ENCODE measurements at places on chromosomes 16 and 17.

GRCh38 chr16:76531236-76531635 lies 254.0 kb downstream of the CNTNAP4 start:
- no peak for DNase-seq

- DNase-seq = no peak
Measured at GRCh38 chr16:66359012-66359411, 7.5 kb upstream of the CDH5 start.

- DNase-seq = no peak
Measured at GRCh38 chr17:37221865-37222264, 153.9 kb upstream of the C17orf78 start.

- no peak for DNase-seq
Measured at GRCh38 chr16:17116595-17117322, 354.0 kb downstream of the XYLT1 start.

DNA sequence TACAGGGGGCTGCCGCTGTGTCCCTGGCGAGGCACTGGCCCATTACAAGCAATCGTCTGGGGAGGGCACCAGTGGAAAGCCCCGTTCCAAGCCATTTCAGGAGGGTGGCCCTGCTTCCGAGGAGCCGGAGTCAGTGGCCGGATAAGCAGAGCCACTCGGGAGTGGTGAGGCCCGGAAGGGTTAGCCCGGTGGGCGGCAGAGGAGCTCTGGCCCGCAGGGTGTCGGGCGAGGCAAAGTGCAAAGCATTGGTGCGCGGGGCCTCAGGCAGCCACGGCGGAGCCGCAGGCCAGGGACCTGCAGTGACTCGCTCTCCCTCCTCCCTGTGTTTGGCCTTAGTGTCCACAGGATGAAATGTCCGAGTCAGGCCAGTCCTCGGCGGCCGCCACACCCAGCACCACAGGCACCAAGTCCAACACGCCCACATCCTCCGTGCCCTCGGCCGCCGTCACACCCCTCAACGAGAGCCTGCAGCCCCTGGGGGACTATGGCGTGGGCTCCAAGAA lies 24.6 kb downstream of the NME3 start:
- no peak for DNase-seq

- DNase-seq = no peak
Measured at GRCh38 chr17:61454381-61455323, 2.4 kb downstream of the TBX4 start.

DNA sequence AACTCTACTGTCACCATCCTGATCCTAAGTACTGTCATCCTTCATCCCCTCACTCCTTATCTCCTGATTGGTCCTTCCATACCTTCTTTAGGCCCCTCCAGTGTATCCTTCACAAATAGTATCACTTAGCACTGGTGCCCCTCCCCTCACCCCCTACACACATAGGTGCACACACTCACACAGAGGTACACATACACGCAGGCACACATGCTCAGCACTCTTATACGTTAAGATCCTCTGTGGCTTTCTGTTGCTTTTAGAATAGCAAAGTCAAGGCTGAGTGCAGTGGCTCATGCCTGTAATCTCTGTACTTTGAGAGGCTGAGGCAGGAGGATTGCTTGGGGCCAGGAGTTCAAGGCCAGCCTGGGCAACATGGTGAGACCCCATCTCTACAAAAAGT lies 32.1 kb downstream of the CDRT15 start:
- no peak for DNase-seq

DNA sequence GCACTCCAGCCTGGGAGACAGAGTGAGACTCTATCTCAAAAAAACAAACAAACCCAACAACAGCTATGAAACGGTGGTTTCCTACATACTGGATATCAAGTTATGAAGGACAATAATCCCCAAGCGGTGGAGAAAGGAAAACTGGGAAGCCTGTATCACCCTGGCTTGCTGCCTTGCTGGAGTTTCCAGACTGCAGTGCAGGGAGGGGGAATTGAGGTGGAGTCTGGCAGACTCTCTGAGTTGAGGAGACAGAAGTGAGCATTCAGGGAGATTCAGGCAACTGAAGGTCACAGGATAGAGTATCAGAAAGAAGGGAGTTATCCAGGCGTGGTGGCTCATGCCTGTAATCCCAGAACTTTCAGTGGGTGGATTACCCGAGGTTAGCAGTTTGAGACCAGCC lies 11.9 kb downstream of the QRICH2 start:
- DNase-seq = no peak

- DNase-seq = peak; percentile 92
Measured at GRCh38 chr17:35373534-35373983, at the start of gene SLFN11. Gene SLFN11 (minus strand): TSS chr17:35373621. CDS start chr17:35363807, 9,814 bp downstream.

DNA sequence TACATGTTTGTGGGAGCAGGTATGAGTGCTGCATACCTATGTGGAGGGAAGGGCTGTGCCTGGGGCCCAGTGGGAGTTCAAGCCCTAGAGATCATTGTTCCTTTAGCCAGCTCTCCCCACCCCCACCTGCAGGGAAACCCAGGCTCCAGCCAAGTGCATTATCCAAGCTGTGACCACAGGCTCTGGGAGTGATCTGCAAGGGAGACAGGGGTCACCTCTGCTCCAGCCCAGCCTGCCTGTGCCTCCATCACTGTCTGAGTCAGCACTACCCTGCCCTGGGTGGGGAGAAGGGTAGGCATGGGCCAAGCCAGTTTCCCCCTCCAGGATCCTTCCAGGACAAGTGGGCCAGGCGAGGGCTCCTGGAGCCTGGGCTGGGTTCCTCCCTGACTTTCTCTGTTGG lies 32.1 kb upstream of the SBK1 start:
- no peak for DNase-seq

DNA sequence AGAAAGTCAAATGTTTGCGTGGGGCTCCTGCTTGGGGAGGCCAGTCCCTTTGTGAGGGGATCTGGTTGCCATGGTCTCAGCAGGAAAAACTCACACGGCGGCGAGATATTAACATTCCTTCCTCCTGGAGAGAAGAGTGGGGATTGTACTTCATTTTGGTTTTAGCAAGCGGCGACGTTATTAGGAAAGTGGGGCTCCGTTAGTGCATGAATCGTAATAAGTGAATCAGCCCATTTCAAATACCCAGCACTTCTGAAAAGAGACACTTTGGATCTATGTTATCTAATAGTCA lies 41.6 kb upstream of the METRNL start:
- no peak for DNase-seq

DNA sequence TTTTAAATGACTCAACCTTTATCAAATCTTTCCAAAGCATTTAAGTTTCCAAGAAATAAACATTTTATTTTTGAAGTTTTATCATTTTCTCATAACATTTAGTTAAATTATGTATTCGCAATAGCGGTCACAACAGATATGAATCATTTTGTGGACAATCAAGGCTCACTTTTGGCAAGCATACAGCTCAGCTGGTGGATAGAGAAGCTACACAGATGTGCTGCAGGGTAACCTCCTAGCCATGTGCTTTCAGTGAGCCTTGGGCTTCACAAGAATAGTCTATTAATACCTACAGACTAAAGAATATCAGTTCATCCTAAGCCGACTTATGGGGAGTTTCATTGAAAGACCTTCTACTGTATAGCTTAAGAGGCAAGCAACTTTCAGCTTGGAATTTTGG lies 144.8 kb downstream of the MRTFB start:
- DNase-seq = no peak

GRCh38 chr16:4450931-4451519 lies 23.4 kb downstream of the NMRAL1 start:
- DNase-seq = no peak

- peak; percentile 5 for DNase-seq
Measured at GRCh38 chr16:7025616-7026190, 306.9 kb upstream of the RBFOX1 start.

- no peak for DNase-seq
Measured at GRCh38 chr17:73155410-73156165, 9.2 kb upstream of the SSTR2 start.

- DNase-seq = no peak
Measured at GRCh38 chr17:64242633-64243032, 20.4 kb downstream of the TEX2 start.

DNA sequence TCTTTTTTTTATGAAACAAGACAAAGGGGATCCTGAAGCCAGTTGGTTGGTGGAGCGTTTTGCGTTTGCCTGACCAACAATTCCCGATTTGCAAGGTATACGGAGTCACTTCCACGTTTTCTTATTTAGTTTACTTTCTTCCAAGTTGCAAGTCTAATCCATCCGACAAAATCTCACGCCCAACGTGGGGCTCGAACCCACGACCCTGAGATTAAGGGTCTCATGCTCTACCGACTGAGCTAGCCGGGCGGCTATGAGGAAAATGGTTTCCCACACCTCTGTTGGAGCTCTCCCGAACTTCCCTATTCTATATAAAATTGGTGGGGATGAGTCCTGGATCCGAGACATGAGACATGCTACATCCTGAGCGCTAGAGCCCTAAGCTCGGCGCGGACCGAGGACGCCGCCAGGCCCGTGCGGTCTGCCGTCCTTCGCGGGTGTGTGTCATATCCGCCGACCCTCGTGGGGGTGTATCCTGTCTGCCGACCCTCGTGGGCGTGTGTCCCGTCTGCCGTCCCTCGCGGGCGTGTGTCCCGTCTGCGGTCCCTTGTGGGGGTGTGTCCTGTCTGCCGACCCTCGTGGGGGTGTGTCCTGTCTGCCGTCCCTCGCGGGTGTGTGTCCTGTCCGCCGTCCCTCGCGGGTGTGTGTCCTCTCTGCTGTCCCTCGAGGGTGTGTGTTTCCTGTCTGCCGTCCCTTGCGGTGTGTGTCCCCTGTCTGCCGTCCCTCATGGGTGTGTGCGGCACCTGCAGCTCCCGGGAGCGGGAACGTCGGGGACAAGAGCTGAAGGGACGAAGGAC lies 22.6 kb downstream of the ZNF213 start:
- peak; percentile 50 for DNase-seq

DNA sequence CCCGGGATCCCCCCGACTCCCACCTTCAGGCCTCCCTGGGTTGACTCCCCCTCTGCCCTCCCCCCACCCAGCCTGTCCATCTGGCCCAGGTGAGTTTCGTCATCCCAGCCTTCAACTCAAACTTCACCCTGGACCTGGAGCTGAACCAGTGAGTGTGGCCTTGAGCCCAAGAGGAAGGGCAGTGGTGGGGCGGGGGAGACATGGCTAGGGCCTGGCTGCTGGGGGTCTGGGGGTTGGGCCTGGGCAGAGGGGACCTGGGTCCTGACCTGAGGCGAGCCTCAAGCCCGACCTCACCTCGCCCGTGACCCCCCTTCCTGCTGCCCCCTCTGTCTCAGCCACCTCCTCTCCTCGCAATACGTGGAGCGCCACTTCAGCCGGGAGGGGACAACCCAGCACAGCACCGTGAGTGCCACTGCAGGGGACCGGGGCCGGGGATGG lies 10.9 kb downstream of the ADAM11 start:
- no peak for DNase-seq

DNA sequence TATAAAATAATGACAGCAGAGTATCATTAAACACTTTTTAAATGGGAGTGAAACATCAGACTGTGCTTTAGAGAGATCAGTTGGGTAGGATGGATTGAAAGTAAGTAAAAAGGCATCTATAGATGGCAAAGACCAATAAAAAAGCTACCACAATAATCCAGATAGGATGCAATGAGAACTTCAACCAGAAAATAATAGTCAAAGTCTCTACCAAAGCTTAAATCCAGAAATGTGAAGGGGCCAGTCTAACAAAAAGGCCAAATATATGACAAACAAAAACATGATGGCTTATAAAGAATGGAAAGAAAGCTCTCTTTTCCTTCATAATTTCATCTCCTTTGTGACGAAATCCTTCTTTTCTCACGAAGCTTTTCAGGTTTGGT lies 12.3 kb downstream of the KANSL1 start:
- DNase-seq = no peak

DNA sequence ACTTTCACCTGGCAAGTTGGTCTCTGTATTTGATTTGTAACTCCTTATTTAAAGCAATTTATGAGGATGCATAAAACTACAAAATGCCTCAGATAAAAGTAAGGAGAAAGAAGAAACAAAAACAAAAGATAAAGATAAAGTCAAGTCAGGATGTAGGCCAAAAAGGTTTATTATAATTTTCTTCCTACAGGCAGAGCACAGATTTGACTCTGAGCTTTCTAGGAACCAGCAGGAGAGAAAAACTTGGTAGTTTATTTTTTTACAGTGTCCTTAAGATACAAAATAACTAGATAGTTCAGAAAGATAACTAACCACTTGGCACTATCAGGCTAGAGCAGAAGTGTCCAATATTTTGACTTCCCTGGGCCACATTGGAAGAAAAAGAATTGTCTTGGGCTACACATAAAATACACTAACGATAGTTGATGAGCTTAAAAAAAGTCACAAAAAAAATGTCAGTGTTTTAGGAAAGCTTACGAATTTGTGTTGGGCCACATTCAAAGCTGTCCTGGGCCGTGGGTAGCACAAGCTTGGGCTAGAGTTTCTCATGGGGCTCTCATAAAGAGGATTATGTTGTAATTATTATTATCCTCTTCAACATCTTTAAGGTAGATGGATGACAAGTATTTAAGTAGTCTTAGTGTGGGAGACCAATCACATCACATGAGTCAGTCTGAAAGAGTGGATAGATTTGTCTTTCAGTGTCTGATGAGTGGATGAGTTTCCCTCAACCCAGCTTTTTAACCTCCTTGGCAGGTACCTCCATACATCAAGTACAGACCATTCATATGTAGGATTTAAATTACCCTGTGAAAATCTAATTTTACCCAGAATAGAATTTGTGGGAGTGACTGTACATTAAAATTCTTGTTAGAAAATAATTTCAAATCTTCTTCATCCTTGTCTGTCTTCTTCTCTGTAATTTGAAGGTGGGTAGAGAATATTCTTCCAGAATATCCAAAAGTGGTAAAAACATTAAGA lies 17.0 kb downstream of the PAFAH1B1 start:
- no peak for DNase-seq

- DNase-seq = no peak
Measured at GRCh38 chr17:31486351-31487062, 95.0 kb downstream of the RAB11FIP4 start.

DNA sequence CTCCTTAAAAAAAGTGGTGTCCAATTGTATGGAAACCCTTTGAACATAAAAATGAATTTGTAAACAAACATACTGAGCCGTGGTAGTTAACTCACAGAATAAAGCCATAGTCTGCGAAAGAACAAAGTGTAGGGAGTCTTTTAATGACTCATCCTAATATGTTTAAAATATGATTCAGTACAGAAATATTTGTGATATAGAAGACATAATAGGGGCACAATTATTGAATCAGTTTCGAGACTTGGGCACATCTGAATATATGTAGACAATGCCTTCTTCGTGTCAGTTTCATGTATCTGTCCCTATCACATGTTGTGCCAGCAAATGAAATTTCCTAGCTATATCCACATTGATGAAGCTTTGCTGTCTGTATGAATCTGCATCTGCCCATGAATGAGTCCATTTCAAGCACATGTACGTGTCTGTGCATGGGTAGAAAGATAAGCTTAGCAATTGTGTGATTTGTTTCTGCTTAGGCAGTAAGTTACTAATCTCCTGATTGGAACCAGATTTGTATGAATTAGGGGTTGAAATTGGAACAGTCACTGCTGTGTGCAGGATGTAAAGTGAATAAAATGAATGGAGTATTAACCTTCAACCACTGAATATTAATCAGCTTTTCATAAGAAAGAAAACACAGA lies 112.5 kb upstream of the SOX9 start:
- no peak for DNase-seq

GRCh38 chr17:12566291-12566690 lies 99.4 kb upstream of the MYOCD start:
- DNase-seq = no peak

GRCh38 chr17:73500414-73500999 lies 143.7 kb downstream of the SDK2 start:
- DNase-seq = no peak

- DNase-seq = peak; percentile 33
Measured at GRCh38 chr17:78806451-78806850, 24.4 kb upstream of the CYTH1 start.

Data from stimulated activated CD4-positive, alpha-beta T cell treated with anti-CD3 and anti-CD28 coated beads, Interleukin-4, amount 100 ng/mL, for 24 hours (primary cell).